ENCODE measurements at places on chromosomes 11 and 22.

GRCh38 chr11:60919956-60920355 is 4.3 kb upstream of the TMEM132A start:
- DNase-seq = no peak

DNA sequence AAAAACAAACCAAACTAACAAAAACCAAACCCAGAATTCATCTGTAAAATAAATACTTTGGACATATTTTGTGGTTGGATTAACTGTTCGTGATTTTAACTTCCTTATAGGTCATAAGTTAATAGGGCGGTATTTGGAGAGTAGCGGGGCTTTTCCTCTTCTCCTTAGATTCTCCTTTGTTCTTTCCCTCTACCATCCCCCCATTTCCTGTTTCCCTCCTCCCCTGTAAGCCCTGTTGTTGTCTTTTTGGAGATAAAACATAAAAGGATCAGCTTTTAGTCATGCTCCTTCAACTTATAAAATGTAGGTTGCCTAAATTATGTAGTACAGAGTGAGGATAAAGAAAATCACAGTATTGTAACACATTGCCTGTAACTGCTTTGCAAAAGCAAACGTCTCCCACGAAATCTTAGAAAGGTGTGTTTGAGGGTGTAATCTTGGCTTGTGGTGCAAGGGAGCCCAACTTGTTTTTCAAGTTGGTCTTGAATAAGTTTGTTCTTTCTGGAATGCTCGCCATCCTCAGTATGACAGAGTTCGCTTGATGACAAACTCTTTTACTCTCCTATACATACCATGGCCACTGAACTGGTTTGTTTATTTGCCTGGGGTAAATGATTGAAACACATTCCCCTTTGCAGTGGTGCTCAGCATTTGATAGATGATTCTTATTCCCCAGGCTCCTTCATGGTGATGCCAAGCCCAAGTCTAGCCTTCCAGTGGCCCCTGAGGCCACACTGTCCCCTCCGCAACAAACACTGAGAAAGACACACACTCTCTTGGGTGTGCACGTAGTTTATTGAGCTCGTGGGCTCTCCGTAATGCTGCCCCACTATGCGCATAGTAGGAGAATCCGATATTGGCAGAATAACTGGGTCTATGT is 49.4 kb downstream of the TEAD1 start:
- peak; percentile 57 for DNase-seq

GRCh38 chr11:65498977-65499712 is at the start of gene MALAT1:
Gene MALAT1, plus strand, starts transcription at chr11:65499045.
- peak; percentile 95 for DNase-seq

GRCh38 chr11:76805206-76805913 is 22.2 kb downstream of the TSKU start:
- peak; percentile 54 for DNase-seq

- DNase-seq = no peak
Measured at GRCh38 chr11:62190011-62190410, at the start of gene SCGB1D1. Gene SCGB1D1, plus strand, starts transcription at chr11:62190216. Its CDS starts 69 bp downstream, at chr11:62190285.
